Bone marrow (tissue), 2 donors: ENCODE measurements at places on chromosomes 1 and 21.

DNA sequence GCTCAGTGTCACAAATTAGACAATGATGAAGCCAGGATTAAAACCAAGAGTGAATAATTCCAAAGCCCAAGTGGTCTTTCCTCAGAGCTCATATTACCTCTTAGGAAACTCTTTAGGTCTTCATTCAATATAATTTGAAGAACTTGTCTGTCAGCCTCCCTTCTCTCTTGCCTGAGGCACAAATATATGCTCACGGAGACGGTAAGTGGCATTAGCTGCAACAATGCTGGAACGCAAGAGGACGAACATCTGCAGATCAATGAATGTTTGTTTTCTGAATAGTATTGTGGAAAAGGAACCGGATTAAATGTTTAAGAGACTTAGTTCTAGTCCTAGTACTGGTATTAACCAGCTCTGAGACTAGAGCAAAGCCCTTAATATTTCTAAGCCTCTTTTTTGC lies 39.7 kb upstream of the LYST start:
- no peak for DNase-seq

DNA sequence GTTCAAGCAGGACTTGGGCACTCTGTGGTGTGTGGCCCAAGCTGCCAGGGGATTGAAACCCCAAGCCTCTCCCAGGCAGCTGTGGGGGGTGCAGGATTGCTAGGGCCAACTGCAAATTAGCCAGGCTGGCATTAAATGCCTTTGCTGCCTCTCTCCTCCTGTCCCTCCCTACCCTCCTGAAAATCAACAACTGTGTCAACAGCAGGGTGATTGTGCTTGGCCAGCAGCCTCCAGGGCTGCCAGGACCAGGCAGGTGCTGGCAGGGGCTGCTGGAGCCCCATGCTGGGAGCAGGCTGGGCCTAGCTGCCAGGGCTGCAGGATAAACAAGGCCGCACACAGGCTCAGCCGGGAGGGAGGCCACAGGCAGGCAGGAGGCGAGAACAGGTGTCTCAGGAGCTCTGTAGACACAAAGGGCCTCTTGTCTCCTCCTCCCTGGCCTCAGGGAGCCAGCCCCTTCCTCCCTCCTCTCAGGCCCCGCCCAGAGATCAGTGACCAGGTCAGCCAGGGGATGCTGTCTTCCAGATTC lies 11.4 kb downstream of the SOX13 start:
- no peak for DNase-seq

GRCh38 chr1:12506281-12507280 lies 111.4 kb downstream of the DHRS3 start:
- no peak for DNase-seq

- DNase-seq: no peak
These were observed 116.1 kb upstream of the DPT start for GRCh38 chr1:168845140-168845539.

DNA sequence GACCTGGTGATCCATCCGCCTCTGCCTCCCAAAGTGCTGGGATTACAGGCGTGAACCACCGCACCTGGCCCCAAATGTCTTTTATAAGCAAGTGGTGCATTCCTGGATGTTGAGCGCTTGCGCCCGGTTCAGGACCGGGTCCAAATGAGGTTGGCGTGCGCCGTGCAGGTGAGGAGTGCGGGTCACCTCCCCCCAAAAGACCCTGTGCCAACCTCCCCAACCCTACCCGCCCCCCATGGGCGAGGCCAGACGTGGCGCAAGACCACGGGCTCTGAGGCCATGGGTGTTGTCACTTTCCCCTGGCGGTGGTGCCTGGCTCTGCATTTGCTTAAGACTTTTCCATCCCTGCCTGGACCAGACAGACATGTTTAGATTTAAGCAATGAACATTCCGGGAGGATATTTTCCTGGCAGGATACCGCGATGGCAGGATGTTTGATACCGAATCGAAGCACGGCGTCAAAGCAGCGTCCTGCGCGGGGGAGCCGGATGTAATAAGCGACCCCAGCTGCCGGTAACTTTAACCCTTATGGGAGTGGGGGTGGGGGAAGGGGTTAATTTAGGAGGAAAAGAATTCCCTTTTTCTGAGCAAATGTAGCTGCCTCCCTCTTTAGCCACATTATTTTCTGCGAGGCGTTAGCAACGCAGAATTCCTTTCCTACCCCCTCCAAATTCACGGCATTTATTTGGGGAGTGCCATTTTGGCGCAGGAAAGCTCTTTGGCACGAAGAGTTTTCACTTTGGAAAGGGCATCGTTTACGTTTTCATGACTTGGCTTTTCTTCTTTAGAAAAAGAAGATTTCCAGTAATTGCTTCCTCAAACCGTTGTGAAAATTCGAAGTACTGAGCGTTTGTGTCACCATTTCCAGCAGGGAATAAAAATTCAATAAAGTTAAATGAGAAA lies 27.8 kb upstream of the RNF187 start:
- DNase-seq: no peak

DNA sequence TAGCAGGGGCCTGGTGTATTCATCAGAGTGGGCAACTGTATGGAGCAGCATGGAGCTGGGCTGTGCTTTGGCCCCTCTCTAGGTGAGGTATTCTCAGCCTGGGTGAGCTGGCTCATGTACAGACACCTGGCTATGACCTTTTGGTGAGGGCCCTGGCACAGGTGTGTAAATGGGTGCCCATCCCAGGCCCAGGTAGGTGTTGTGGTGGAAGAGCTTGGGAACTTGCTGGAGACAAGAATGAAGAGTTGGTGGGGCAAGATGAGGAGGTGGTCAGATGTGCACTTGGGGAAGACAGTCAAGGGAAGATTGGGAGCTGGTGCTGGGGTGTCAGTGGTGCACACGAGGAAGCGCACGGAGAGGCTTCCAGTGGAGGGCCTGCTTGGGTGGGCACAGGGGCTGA lies 95.5 kb downstream of the TRIM11 start:
- DNase-seq: no peak

- no peak for DNase-seq
These were observed 69.2 kb downstream of the LPGAT1 start for GRCh38 chr1:211761400-211761799.

DNA sequence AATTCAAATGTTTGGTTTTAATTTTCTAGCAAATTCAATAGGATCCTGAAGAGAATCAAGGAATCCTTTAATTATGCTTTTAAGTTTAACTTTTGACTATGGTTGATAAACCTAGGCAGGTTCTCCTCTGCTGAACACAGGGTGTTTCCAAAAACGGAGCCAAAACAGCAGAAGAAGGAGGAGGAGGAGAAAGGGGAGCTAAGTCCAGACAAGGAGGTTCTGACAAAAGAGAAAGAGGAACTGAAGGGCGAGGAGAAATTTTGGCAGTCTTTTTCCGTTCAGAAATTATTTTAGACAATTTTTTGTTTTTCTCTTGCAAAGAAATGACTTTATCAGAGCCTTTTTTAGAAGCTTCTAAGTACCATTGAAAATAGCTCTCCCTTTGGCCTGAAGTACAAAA lies 33.2 kb upstream of the FNBP1L start:
- no peak for DNase-seq

- DNase-seq: no peak
These were observed 558.1 kb downstream of the AGBL4 start for GRCh38 chr1:49465486-49466185.

- no peak for DNase-seq
These were observed 58.3 kb downstream of the RGS2 start for GRCh38 chr1:192867180-192867579.

DNA sequence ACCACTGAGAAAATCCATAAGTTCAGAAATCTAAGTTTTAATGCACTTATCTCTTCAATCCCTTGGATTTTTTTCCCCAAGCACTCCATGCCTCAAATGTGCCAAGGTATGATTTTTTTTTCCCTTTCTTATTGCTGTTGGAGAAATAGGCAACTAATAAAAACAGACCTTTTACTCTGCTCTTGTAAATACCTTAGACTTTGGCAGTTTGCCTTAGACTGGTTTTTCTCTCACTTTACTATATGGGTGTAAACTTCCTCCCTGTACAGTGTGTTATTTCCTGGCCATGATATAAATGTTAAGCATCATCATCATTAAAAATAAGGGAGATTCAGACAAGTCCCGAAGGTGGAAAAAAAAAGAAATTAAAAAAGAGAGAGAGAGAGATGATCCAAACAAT lies 65.7 kb downstream of the LRRC8C start:
- no peak for DNase-seq

DNA sequence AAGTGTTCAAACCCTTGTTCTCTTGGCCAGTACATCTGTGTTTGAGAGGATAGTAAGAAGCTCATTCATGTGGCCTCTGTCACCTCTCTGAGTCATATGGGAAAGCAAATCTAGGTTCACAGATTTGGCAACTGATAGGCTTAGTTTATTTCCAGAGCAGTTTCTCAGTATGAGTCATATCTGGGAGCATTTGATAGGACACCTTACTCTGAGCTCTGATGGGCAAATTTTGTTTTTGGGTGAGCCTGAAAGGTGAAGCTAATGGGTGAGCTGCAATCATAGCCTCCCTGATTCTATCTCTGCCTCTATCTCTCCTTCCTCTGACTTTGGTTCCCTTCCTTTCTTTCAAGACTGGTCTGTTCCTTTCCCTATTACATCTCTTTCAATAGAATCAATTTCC lies 134.4 kb downstream of the S1PR1 start:
- no peak for DNase-seq

DNA sequence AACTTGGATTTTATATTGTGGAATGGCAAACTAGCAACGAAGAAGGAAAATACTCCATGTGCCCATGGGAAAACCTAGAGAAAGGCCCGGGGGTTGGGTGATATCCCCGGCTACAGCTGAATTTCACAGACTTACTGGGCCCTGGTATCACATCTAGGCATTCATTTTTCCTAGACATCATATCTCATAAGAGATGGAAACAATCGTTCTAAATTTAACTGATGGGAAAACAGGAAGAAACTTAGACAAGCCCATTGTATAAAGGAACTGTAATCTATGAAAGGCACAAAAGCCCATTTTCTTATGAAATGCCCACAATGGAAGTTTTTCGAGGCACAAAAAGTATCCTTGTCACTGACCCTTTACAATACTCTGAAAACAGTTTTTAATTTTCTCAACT lies 407.9 kb upstream of the LYPLAL1 start:
- no peak for DNase-seq

DNA sequence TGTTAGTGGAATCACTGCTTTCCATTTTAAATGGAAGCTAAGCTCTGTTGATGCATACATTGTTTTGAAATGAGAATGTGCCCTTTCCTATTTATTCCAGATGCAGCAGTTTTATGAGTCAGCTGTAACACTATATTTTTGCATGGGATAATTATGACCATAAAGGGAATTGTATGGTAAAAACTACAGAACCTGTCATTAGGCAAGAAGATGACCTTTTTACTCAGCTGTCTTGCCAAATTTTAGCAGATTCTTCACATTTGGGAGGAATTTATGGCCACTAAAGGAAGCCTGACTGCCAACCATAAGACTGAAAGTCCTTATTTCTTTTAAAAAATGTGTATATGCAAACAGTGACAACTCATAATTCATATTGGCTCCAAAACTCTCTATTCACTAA lies 356.3 kb upstream of the PRMT6 start:
- DNase-seq: no peak

DNA sequence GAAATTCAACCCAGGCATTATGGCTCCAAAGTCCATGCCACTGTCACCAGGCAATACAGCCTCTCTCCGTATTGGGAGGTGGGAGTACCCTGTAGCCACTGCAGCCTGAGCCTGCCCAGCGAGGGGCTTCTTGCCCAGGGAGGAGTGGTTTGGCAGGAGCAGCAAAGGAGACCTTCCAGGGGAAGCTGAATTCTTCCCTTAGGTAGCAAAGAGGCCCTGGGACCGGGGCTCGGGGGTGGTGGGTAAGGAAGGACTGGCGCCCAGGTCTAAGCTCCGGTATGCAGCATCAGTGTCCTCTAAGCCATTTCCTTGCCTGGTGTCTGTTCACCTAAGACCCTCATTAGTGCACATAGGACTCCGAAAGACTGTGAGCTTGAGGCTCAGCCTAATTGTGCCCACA lies 17.0 kb downstream of the TNNT2 start:
- no peak for DNase-seq

- no peak for DNase-seq
These were observed 1.2 kb downstream of the SARS1 start for GRCh38 chr1:109214695-109215623.

DNA sequence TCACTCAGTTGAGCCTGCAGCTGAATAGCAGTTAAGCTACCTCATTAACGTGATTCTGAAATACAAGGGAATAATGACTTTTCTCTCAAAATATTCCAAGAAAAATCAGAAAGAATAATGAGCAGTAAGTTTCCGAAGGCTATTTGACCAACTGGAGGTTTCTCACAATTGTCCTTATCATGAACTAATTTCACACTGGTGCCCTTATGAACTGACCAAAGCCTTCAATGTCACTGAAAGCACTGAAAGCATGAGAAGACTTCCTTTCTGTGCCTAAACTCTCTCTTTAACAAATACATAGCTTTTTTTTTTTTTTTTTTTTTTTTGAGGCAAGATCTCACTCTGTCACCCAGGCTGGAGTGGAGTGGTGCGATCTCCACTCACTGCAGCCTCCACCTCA lies 18.8 kb downstream of the EIF4G3 start:
- DNase-seq: no peak

GRCh38 chr1:76759950-76760349 lies 107.3 kb upstream of the ST6GALNAC5 start:
- DNase-seq: no peak

DNA sequence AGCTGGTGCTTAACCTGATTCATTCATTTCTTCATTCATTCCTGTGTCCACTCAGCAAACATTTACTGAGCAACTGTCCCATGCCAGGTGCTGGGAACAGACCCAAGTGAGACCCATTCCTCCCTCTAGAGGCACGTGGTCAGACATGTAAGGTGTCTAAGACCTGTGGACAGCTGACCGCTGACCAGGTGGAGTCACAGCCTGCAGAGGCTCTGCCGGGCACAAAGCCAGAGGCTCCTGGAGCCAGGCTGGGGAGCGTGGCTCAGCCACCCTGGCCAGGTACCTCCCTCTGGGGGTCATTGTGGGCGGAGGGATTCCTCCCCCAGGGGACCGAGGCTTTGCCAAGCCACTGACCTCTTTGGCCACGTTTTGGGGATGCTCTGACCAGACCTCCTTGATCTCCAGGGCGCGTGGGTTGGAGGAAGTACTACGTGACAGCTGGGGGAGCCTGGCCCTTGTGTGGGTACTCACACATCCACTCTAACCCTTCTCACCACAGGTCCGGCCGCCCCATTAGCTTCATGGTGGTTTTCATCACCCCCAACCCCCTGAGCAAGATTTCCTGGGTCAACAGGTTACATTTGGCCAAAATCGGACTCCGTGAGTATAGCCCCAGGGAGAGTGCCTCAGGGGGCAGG lies 100.3 kb downstream of the ARHGEF10L start:
- DNase-seq: no peak

GRCh38 chr21:40769231-40769630 lies 77.7 kb downstream of the DSCAM start:
- no peak for DNase-seq

GRCh38 chr1:154478013-154478412 lies 24.0 kb upstream of the TDRD10 start:
- DNase-seq: no peak

DNA sequence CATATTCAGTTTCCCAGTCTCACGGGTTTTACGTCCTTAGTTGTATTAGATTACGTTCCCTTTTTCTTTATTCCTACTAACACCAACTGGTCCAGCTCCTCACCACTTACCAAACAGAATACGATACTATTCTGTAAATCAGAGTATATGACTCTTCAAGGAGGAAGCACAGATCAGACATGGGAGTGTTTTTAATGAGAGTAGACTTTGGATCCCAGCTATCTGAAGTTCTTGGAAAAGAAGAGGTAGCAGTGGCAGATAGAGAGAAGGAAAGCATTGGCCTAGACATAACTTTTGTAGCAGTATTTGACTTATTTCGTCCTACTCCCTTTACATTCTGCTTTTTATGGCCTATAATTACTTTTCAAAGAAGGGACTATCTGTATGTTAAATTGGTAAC lies 24.1 kb upstream of the PLA2G4A start:
- no peak for DNase-seq

- DNase-seq: no peak
These were observed 314 bp downstream of the DPH5 start for GRCh38 chr1:101025283-101025656.
